Vein endothelial cell (primary cell): ENCODE measurements at places on chromosomes 5 and 9. TPM values are rescaled to one million over a fixed set of nuclear protein-coding genes. Genes with fewer than 3 reads are reported as not detected.

Gene CAMK2A
- not detected in 2 replicates for total RNA-seq

Gene RPS14
- total RNA-seq: 2,576 and 2,669 TPM in 2 replicates

Gene TRIM32
- 28.1 and 28.4 TPM in 2 replicates for total RNA-seq

Gene SNX2
- 54.2 and 57.9 TPM in 2 replicates for total RNA-seq

Gene LOX
- total RNA-seq: 41.8 and 67.1 TPM in 2 replicates
